ENCODE measurements at places on chromosomes 7 and 10.

DNA sequence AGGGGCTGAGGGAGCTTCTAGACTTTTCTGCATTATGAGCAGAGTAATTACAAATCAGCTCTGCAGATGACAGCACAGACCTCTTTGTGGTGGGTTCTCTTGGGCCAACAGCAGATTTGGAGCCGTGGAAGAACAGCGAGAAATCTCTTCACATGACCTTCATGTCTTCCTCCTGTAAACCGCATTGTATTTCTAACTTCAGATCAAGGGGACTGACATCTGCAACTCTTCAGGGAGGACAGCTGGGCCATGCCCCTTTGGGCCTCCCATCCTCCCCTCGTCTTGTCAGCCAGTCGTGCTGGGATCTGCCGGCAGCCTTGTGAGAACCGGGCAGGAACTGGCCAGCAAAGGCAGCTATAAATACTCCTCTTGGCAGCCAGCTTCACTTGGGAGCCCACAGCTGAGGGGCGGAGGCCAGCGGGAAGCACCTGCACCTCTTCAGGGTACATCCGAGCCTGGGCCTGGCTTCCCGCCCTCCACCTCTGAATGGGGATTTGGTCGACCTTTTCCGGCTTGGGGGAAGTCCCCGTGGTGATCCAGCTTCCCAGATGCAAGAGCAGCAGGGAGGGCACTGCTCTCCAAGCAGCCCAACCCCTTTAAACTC is 54.7 kb downstream of the STEAP1B start:
- DNase-seq = peak; percentile 79

- no peak for DNase-seq
These were observed 77.6 kb upstream of the SFMBT2 start for GRCh38 chr10:7488418-7488829.

- DNase-seq = no peak
These were observed 7.3 kb downstream of the KLRG2 start for GRCh38 chr7:139476139-139476538.

DNA sequence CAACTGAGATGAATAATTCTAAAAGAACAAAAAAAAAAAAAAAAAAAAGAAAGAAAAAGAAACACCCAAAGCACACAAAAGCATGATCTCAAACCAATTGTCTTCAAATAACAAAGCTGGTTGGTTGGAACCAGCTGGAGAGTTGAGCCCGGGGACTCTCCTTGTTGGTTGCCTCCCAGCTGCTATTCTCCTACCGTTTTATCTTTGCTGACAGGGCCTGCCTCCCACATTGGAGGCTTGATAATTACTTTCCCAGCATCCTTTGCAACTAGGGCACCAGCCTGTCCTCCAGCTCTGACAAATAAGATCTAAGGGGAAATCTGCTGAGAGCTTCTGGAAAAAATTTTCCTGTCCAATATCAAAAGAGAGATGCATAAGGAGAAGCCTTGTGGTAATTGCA is 6.8 kb downstream of the PON1 start:
- no peak for DNase-seq

GRCh38 chr10:35271086-35271858 is 65.0 kb upstream of the CCNY start:
- DNase-seq = no peak

- no peak for DNase-seq
These were observed 46.0 kb upstream of the CDK13 start for GRCh38 chr7:39904077-39904486.

DNA sequence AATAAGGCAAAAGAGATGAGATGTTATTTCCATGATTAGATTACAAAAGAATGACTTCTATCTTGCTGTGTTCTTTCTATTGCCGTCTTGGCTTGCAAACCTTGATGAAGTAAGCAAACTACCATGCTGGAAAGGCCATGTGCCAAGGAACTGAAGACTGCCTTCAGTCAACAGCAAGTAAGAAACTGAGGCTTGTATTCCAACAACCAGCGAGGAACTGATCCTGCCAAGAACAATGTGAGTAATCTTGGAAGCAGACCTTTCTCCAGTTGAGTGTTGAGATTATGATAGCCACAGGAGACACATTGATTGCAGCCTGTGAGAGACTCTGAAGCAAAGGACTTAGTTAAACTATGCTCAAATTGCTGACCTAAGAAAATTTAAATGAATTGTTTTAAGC is 164.6 kb upstream of the GRM3 start:
- no peak for DNase-seq

DNA sequence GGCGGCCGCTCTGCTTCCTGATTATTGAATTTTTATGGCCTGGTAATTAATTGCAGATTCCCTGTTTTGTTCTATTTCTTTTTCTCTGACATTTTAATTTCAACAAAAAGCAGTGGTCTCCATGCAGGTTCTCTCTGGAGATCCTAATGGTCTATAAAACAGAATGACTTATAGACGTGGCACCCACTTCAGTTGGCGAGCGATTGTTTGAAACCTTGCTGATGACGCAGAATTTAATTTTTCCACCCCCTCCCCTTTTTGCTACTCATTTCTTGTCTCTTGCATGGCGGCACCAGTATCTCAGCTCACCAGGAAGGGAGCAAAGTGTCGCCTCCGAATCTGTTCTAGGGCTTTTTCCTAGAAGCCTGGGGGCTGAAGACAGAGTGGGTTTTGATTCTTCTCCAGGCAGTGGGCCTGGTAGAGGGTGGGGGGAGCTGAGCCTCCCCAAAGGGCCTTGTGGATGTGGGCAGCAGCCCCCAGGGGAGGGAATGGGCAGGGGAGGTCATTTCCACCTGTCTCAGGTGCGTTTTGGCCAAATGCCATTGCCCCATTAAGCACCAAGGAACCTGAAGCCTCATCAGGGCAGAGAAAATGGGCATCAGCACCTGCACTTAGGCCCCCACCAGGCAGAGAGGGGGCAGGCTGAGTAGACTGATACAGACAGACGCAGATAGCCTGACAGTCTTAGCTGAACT is 3.5 kb upstream of the COMTD1 start:
- no peak for DNase-seq

GRCh38 chr7:139035586-139036353 is at the start of gene ZC3HAV1L:
Gene ZC3HAV1L (minus strand): TSS chr7:139036042. CDS start chr7:139036017, 25 bp downstream.
- DNase-seq = no peak

Measured in Karpas-422 (cell line).